ENCODE measurements at places on chromosomes 12 and 14.

GRCh38 chr14:67566908-67567307 is 33.2 kb downstream of the PIGH start:
- peak; percentile 4 for DNase-seq

DNA sequence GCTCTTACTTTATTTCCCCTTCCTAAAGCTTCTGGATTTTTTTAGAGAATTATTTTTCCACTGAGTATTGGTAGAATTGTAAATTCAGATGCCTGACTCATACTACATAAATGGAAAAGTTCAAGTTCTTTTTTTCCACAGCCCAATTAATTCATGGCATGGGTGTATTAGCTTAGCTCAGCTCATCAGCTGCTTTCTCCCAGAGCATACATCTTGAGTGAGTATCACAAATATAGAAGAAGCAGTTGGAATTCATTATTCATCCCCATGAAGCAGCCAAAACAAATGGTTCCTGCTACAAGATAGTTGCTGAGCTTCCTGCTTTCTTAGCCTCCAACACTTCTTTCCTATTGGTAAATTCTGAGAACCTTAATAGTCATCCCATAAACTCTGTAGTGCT is 105.1 kb downstream of the C12orf50 start:
- no peak for DNase-seq

DNA sequence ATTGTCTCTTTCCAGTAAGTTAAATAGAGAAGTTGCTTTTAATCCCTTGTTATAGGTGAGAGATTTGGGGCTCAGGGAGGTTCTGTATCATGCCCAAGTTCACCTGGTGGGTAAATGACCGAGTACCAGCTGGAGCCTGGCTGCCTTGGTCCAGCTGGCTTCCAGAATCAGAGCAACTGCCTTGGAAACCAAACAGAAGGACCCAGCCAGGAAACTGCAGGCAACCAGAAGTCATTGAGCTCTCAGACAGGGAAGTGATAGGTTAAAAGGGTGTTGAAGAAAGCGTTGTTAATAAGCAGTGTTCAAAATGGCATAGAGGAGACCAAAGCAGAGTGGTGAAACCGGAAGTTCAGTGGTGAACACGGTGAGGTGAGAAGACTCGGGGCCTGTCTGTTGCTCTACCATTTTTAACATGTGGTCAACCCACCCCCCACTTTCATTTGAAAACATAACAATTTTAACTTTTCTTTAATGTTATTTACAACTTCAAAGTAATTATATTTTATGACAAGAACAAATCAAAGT is 54.9 kb downstream of the PLEKHG7 start:
- no peak for DNase-seq

DNA sequence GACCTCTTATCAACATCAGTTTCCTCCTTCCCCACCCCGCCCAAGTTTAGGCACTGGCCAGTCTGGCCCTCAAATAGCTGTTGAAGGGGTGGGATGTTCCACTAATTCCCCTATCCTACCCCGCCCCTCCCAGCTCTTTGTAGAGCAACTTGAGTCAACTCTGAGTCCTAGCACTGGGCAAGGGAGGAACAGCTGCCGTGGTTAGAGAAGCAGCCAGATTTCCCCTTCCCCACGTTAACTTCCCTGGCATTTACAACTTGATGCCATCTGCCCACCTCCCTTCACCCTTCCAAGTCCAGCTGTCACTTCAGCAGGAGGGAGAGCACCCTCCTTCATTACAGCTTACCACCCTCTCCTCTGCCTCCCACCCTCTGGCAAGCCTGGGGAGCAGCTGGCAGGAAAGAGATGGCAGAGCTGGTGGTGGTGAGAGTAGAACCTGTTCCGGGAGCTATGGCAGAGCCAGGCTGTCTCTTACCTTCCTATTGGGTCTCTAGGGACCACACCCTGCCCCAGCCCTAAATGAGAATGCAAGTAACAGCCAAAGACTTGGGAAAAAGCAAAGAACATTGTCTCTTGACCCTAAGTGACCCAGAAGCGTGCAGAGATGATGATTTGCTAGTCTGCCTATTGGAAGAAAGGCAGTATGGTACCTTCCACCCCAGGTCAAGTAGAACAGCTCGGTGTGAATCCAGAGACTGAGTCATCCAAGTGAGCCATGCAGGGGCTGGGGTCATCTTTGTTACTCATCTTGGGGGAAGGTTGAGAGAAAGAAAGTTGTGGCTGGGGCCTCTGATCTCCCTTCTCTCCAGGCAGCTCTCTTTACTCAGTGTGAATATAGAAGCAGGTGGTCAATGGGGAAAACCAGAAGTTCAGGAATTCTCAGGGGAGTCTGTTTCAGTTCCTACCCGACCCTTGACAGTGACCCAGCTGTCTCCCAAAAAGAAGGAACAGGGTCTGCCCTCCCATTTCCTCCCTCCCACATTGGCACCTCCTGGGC is 1.5 kb downstream of the BLOC1S1 start:
- DNase-seq = no peak

GRCh38 chr12:121713793-121714192 is 1.2 kb downstream of the TMEM120B start:
- DNase-seq = no peak

DNA sequence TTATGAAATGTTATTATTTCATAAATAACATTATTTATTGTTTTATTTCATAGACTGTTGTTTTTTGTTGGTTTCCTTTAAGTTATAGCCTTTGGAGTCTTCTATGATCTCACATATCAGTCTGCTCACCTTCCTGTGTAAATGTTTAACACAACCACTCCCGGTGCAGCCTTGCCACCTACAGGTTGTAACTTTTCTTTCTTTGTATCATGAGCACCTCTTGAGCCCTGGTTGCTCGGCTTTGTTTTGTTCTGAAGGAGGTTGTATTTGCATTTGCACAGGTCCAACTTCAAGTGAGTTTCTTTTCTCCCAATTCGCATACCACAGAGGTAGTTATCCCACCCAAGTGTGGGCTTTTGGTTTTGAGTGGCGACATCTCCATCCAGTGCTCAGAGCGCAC is 121.4 kb downstream of the SLC15A4 start:
- DNase-seq = no peak

Measured in left forelimb (tissue), 1 donor.